ENCODE measurements at places on chromosomes 16 and 17. TPM values are rescaled to one million over a fixed set of nuclear protein-coding genes. Genes with fewer than 3 reads are reported as not detected.
A peak's percentile ranks its signal among the peaks of the same experiment; 100 is the strongest.

The NDUFAB1 gene
- polyA plus RNA-seq, result 88.7 TPM

The GRB2 gene
- 158 TPM for polyA plus RNA-seq

The TNRC6C gene
- 9.6 TPM for polyA plus RNA-seq

The C16orf92 gene
- polyA plus RNA-seq, result not detected

The EPX gene
- polyA plus RNA-seq, result 0.59 TPM

The BICDL2 gene
- not detected for polyA plus RNA-seq

The SUPT4H1 gene
- 83.0 TPM for polyA plus RNA-seq

The IGFALS gene
- polyA plus RNA-seq, result 0.44 TPM

The GABARAP gene
- 246 TPM for polyA plus RNA-seq

The PPP1R27 gene
- 90.6 TPM for polyA plus RNA-seq

The DLG4 gene
- polyA plus RNA-seq, result 18.0 TPM

The ZPBP2 gene
- not detected for polyA plus RNA-seq

DNA sequence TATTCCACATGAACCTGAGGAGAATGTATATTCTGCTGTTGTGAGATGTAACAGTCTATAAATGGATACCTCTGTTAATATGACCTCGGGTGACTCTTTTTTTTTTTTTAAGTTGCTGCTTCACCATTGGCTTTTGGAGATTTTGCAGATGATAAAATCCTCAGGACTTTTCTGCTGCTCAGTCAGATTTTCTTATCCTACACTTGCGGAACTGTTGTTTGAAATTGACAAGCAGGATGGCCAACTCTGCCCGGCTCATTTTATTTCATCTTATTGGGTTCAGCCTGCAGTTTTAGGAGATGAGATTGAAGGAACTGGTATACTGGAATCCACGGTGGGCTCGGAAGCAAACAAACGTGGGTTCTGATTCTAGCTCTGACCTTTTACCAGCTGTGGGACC lies 19.3 kb downstream of the IL4R start:
- no peak for DNase-seq

GRCh38 chr17:17713839-17714238 lies 32.6 kb downstream of the RAI1 start:
- DNase-seq, result no peak

- no peak for DNase-seq
Measured at GRCh38 chr17:62194401-62194800, 129.3 kb upstream of the MED13 start.

- DNase-seq, result no peak
Measured at GRCh38 chr16:3509470-3509928, 8.7 kb downstream of the CLUAP1 start.

- no peak for DNase-seq
Measured at GRCh38 chr17:16247586-16247984, 30.6 kb downstream of the PIGL start.

DNA sequence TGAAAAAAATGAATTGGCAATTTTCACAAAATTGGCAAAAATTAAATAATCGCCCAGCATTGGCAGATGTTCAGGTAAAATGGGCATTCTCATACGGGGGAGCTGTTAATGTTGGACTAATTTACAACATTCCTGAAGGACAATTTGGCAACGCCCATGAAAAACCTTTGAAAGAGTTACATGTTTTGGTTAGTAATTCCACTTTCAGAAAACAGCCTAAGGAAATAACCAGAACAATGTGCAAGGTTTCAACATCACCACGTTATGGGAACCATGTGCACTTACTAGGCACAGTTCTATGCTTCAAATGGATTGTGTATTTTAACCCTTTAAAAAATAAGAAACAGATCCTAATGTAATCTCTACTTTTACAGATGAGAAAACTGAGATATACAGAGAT lies 62.7 kb downstream of the CDYL2 start:
- no peak for DNase-seq

- no peak for DNase-seq
Measured at GRCh38 chr16:82404586-82405315, 222.0 kb upstream of the CDH13 start.

DNA sequence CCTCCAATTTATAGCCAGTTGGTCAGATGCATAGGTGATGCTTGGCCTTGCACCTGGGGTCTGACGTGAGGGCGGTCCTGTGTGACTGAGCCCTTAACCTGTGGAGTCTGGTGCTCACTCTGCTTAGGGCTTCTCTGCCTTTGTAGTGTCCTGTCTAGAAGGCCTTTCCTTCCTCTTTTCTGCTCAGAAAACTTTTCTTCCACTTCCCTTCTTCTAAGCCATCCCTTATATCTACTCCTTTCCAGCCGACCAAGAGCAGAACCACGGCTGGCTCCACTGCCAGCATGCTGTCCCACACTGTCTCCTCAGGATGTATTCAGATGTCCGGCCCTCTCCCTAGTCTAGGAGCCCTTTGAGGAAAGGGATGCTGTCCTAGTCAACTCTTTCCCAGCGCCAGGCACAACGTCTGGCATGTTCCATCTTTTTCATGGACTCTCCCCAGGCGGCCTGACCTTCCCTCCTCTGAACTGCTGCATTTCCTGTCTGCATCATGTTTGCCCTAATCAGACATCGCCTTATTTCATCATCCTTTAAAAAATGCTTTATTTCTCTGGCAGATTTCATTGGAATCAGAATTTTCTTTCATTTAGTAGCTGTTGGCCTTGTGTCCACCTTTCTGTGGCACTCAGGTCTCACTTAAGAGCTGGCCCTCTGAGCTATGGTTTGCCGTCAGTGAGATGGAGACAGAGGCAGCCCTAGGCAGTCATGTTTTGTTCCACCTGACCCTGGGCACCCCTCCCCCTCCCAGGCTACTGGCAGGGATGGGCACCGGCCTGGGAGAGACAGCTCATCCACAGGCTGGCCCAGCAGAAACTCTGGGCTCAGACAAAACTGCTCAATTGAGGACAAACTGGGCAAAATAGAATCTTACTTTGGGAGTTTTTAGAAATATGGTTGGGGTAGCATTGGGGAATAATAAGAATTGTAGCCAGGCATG lies 15.5 kb upstream of the BRCA1 start:
- no peak for DNase-seq

DNA sequence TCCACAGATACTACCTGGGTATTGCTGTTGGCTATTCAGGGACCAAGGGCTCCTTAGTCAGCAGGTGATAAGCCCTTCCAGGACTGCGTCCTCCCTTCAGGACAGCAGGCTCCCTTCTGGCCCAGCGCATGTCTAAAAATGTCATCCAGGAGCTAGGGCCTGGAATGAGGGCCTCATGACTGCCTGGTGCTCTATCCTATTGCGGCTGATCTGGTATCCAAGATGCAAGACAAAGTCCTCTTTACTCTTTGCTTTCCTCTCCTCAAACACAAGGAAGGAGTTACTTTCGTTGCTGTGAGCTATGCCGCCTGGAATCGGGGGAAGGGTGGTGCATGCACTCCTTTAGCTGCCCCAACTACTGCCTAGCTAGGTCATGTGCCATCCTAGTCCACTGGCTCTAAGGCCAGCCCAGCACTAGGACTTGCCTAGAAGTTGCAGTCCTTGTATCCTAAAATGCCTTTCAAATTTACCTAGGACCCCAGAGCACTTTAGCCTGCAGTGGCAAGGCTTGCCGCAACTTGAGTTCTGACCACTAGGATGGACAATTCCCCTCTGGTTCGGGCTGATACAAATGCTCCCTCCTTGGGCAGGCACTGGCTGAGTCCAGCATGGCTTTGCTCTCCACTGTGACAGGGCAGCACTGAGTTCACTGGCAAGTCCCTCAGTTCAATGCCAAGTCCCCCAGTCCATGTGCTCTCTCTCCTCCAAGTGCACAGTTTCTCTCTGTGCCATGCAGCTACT lies 10.1 kb upstream of the TMEM219 start:
- DNase-seq, result no peak

- no peak for DNase-seq
Measured at GRCh38 chr16:59296888-59297287, 562.8 kb upstream of the GOT2 start.

GRCh38 chr17:8408371-8408770 lies 10.7 kb upstream of the RNF222 start:
- DNase-seq, result no peak

GRCh38 chr17:28554565-28554964 lies 2.1 kb upstream of the UNC119 start:
- no peak for DNase-seq

- DNase-seq, result no peak
Measured at GRCh38 chr16:49599704-49600103, 226.1 kb downstream of the C16orf78 start.

DNA sequence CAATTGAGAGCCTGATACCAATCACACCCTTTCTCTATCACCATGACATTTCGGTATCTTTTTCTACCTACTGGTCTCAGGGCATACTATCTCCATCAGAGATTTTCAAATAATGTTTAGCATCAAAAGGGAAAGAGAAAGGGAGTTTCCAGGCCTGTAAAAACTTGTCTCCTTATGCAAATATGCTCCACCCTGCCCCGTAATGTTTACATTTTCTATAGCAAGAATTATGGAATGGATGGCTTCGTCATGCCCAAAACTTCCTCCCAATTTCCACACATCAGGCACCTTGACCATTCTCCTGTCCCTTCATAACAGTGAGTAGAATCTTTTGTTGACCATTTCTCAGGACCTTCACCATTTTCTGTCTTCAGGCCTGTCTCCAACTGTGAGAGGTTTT lies 30.9 kb upstream of the HLF start:
- no peak for DNase-seq

- no peak for DNase-seq
Measured at GRCh38 chr16:53925526-53925925, 221.6 kb downstream of the FTO start.

GRCh38 chr17:8310601-8311123 lies 621 bp downstream of the ARHGEF15 start:
- no peak for DNase-seq

GRCh38 chr16:26521626-26522025 lies 545.1 kb upstream of the C16orf82 start:
- no peak for DNase-seq

- DNase-seq, result no peak
Measured at GRCh38 chr17:58246104-58246740, 7.8 kb downstream of the LPO start.

DNA sequence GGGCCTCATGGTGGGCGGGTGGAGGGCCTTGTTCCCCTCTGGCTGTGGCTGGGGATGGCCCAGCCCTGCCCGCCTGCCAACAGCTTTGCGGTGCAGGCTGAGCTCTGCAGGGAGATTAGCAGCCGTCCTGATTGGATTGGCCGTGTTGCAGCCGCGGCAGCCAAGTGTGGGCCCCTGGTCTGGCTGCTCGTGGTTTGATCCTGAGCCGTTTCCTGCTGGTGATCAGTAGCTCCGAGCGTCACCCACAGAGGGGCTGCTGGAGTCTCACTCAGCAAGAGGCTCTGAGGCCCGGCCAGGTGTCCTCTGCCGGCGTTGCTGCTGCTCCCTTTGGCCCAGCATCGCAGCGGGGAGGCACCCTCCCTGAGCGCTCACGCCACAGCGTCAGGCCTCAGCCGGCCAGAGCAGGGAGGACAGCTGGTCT lies 32.5 kb downstream of the BAIAP2 start:
- DNase-seq, result no peak

- DNase-seq, result no peak
Measured at GRCh38 chr16:84179612-84180320, 7.1 kb downstream of the TAF1C start.

DNA sequence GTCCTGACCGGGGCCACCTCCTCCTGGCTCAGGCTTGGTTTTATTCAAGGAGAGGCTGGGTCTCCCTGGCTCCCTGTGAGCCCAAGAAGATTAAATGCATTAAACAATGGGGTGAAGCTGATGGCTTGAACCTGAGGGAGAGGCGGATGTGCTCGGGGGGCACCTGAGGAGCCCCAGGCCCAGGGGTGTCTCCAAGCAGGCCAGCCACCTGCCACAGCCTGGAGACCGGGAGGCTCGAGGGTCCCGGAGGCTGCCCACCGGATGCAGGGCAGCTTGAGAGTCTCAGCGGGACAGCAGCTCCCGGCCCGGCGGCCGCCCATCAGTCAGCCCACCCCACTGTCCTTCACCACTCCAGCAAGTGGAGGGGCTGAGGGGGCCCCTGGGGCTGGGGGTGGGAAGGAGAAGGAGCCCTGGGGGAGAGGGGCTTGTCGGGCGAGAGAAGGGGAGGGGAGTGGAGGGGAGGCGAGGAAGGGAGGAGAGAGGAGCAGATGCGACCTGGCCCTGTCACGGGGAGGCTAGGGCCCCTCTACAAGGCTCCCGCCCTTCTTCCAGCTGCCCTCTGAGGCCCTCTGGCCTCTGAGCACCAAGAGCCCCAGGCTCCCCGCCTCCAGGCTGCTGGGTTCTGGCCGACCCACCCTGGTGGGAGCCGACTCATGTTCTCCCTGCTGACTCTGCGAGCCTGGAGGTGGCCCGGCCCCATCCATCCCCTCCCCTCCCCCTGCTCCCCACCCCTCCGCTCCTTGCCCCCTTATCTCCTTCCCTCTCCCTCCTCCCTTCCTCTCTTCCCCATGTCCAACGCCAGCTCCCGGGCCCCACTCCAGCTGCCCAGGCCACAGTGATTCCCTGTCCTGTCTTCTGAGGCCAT lies 13.2 kb downstream of the CD7 start:
- DNase-seq, result no peak

GRCh38 chr16:17437981-17438380 lies 32.8 kb downstream of the XYLT1 start:
- no peak for DNase-seq

GRCh38 chr17:46266656-46267544 lies 28.0 kb upstream of the LRRC37A start:
- DNase-seq, result peak; percentile 74

DNA sequence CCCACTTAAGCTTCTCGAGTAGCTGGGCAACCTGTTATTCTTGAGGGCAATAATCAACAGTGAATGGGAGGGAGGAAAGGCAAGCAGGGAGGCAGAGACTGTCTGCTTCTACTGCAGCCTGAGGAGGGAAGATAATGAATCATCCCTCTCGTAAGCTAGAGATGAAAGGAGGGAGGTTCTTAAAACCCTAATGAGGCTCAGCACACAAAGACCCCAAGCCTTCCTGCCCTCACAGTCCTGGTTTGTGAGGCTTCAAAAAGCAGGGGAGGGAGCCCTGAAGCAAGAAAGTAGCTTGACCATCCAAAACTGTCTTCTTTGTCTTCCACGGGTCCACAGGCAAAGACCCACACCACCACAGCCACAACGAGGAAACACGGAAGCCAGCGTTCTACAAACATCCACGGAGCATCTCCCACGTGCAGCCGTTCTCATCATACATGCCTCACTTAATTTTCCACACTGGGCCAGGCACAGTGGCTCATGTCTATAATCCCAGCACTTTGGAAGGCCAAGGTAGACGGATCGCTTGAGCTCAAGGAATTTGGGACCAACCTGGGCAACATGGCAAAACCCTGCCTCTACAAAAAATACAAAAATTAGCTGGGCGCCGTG lies 1.8 kb downstream of the PIK3R5 start:
- DNase-seq, result no peak

DNA sequence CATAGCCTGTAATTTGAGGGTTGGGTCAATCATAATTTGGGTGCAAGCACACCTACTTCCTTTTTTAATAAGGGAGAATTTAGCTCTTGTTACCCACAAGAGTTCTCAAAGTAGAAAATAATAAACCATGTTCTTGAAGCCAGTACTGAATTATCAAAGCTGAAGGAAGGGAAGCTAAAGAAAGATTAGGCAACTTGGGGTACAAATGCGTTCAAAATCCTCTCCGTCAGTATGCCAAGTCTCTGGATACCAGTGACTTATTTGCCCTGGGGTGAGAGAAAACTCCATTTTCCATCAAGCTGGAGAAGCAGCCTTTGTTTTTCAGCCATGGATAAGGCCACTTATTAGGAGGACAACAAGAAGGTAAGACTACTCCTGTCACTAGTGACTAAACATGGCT lies 23.5 kb upstream of the DHRS13 start:
- no peak for DNase-seq

GRCh38 chr17:33864758-33865229 lies 390.3 kb upstream of the CCL2 start:
- DNase-seq, result no peak

All from forelimb muscle (tissue), 1 donor.